Fibroblast of upper back skin (primary cell): ENCODE measurements at places on chromosomes 4 and X.
A peak's percentile ranks its signal among the peaks of the same experiment; 100 is the strongest.

- no peak for DNase-seq
Observed at GRCh38 chr4:39522068-39522467, 5.2 kb downstream of the UGDH start.

DNA sequence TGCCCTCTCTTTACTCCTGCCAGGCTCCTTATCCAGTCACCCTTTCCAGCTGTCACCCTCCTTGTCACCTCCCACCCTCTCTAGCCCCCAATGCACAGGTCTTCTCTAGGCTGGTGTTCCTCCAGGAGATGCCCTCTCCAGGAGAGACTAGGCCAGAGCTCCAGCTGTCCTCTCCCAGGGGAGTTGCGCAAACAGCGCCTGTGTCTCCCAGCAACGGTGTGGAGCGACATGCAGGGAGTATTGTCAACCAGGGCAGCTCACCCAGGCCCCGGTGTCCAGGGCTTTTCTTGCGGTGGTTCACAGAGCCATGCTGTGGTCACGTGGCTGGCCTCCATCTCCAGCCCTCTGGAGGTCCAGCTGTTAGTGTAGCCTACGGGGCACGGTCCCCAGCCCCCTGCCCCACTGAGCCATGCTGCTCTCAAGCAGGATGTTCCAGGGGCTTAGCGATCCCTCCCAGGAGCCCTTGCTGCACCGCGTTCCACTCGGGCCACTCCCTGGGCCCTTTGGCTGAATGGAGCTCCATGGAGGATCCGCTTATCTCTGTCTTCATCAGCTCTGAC is 34.8 kb downstream of the CCNQ start:
- DNase-seq: no peak

GRCh38 chrX:142233400-142233799 is 28.3 kb upstream of the MAGEC2 start:
- DNase-seq: no peak

- DNase-seq: no peak
Observed at GRCh38 chrX:18757956-18758932, 50.8 kb downstream of the PPEF1 start.

DNA sequence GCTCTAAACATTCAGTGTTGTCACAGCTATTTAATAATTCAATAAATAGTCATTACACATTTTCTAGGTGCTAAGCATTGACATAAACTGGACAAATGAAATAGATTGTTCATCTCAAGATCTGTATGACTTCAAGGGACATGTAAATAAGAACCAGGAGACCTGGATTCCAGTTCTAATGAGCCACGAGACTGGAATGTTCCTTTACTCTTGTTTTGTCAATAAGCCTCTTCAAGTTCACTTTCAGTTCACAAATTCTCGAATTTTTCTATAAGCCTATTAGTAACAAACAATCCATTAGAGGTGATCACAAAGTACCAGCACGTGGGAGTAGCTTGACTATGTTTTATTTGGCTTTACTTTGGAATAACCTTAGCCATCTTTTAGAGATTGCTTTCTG is 514.0 kb upstream of the SMIM31 start:
- DNase-seq: no peak

DNA sequence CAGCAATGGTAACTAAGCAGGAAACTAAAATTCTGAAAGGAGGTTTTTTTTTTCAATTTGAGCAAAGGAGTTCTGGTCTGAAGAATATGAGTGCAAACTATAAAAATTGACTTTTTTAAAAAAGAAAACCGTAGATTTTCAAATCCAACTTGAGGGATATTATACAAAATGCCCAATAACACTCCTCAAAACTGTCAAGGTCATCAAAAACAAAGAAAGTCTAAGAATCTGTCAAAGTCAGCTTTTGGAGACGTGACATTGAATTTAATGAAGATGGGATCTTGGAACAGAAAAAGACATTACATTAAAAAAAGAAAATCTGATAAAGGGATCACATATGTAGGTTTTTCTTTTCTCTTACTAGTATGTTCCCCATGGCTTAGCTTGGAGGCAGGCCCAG is 40.4 kb upstream of the AR start:
- no peak for DNase-seq

DNA sequence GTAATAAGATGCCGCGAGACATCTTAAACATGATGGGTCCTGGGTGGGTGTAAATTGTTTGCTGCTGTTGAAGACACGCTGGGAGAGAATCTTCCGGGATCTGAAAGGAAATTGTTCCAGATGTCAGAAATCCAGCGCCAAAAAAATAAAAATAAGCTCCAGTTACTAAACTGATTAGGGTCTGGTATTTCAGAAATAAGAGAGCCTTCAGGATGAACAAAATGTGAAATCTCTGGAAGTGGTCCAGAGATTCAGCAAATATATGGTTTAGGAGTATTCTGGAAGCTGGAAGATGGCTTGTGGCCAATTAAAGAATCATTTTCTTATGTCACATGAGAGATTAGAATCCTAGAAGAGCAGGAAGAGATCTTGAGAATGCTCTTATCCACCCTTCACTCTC is 75.8 kb upstream of the NHS start:
- peak; percentile 12 for DNase-seq
